GM23248 (cell line): ENCODE measurements at places on chromosomes 12 and 14.

- DNase-seq = no peak
These were observed 611 bp upstream of the SIX6 start for GRCh38 chr14:60508363-60508706.

- DNase-seq = peak; percentile 67
These were observed 53.3 kb downstream of the RBM19 start for GRCh38 chr12:113912760-113913329.

DNA sequence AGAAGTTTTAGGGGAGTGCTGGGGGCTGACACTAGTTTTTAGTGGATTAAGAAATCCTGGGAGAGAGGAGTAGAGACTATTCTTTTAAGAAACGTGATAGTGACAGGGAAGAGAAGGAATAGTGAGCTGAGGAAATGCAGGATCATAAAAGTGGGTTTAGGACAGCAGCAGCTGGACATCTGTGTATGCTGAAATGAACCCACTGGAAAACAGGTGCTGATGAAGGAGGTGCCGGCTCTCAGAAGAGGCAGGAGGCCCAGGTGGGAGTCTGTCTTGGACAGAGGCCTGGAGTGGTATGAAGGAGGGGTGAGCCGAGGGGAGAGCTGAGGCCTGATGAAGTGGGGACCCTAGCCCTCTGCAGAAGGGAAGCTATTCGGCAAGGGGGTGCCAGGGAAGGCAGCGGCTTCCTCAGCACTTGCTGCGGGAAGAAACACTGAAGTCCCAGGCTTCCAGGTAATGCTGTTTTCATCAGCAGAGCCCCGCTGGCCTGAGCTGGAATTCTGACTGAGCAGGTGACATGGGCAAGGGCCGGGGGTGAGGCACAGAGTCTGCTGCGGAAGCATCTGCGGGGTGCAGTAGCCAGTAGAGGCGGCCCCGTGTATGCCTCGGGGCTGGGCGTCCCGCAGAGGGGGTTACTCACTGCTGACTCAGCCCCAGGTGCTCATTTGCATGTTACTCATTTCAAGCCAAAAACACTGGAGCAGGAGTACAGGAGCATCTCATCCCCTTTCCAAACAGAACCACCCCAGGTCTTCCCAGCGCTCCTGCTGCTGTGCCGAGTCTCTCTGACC is 89.7 kb downstream of the TMCC3 start:
- peak; percentile 53 for DNase-seq

DNA sequence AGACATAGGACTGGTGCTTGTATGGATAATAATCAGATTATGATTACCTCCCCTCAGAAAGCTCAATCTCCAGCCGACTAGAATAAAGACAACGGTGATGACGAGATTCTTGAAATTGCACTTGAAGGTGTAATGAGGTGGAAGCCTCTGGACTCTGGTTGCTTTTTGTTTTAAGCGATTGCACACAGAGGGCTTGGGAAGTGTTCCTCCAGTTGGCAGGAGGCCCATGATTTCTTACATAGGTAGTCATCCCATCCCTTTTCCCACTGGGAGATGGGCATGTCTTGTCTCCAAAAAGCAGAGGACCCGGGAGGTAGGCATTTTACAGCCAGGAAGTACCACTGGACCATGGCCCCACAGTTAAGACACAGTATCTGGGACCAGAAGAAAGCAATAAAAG is 165.7 kb upstream of the FKBP4 start:
- DNase-seq = peak; percentile 10

GRCh38 chr12:4116251-4117111 is 157.1 kb upstream of the CCND2 start:
- peak; percentile 59 for DNase-seq

GRCh38 chr12:108400056-108400455 is 60.9 kb upstream of the CMKLR1 start:
- no peak for DNase-seq
